ENCODE measurements at places on chromosomes 7 and 10. TPM values are rescaled to one million over a fixed set of nuclear protein-coding genes. Genes with fewer than 3 reads are reported as not detected.

Gene BLVRA
- total RNA-seq, result 22.9 TPM

Gene CNTNAP2
- 9.4 TPM for total RNA-seq

Gene PDE6C
- not detected for total RNA-seq

Gene GNAT3
- not detected for total RNA-seq

Gene DGKB
- 1.4 TPM for total RNA-seq

Gene HOXA7
- 3.9 TPM for total RNA-seq

Gene ODAD2
- total RNA-seq, result 1.5 TPM

Gene ALOX5
- 0.58 TPM for total RNA-seq

Gene TWIST1
- total RNA-seq, result 8.3 TPM

Gene GFRA1
- total RNA-seq, result 41.5 TPM

Gene UBE2D4
- total RNA-seq, result 18.1 TPM

Gene TMEM213
- not detected for total RNA-seq

Gene RAB18
- 75.6 TPM for total RNA-seq

Data from muscle of leg (tissue), 16 donors.